NCI-H1048 (cell line): ENCODE measurements at places on chromosomes 7 and 10.

- DNase-seq = no peak
Observed at GRCh38 chr10:43166207-43166879, 28.1 kb downstream of the CSGALNACT2 start.

DNA sequence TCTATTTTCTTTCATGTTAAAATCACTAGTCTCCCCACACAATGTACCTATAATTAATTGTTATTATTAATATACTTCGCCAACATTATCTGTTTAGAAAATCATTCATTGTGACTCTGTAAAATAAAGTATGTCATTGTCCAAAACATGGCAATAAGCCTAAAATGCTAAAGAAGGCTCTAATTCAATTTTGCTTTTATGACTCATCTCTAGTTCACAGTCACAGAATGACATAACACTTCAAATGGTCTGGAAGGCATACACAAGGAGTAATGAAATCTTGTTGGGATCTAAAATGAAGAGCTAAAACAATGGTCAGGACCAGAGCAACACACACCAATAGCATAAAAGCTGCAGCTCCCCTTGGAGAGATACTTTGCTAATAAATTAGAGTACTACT lies 505.8 kb downstream of the GPAM start:
- DNase-seq = no peak

- DNase-seq = no peak
Observed at GRCh38 chr10:31073996-31074721, 42.5 kb upstream of the ZNF438 start.

DNA sequence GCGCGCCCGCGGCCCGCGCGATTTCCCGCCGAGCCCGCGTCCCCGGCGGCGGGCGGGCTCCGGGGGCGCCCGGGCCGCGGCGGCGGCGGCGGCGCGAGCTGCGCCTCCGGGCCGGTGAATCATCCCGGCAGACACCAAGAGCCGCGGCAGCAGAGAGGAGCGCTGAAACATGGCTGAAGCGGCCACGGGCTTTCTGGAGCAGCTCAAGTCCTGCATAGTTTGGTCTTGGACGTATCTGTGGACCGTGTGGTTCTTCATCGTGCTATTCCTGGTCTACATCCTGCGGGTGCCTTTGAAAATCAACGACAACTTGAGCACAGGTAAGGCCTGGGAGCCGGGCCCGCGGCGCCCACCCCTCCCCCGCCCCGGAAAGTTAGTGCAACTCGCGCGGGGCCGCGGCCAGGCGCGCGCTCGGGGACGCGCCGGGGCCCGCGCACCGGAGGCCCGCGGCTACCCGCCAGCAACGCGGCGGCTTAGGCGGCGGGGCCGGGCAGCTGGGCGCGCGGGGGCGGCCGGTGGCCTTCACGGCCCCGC lies at the start of gene ST7:
TSS of gene ST7 (plus strand) at position 130 of the 534 bp plus-strand sequence. CDS start at position 170, 40 bp downstream.
- DNase-seq = peak; percentile 25

DNA sequence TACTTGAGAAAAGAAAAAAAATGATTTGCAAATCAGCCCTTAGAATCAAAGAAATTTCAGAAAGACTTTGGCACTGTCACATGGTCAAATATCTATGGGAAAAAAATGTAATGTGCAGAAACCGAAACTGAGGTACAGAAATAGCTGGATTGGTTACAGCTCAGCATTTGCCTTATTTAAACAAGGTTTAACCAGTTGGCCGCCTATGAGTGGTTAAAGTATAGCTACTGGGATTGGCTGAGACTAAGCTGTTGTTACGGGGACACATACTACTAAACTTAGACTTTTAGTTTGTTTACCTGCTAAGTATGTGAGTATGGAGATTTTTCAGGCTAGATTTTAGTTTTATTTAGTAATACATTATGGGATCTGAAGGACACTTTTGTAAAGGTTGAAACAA lies 38.6 kb downstream of the SFTPD start:
- DNase-seq = no peak

DNA sequence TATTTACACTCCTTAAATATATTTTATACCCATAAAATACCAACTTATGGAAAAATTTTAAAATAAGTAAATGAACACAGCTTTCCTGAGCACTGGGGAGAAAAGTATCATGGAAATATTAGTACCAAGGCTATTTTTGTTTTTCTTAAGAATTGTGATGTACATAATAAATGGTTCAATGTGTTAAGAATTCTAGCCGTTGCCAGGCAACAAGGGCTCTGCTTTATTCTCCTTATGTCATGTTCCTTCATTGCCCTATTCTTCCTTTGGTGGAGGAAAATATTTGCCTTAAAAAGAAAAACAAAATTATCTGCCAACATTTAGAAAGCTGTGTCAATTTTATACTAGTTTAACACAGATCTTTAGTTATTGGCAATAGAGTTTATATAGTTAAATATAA lies 2.6 kb upstream of the ZPBP start:
- DNase-seq = no peak

- no peak for DNase-seq
Observed at GRCh38 chr7:27925573-27926201, 185.7 kb downstream of the TAX1BP1 start.

DNA sequence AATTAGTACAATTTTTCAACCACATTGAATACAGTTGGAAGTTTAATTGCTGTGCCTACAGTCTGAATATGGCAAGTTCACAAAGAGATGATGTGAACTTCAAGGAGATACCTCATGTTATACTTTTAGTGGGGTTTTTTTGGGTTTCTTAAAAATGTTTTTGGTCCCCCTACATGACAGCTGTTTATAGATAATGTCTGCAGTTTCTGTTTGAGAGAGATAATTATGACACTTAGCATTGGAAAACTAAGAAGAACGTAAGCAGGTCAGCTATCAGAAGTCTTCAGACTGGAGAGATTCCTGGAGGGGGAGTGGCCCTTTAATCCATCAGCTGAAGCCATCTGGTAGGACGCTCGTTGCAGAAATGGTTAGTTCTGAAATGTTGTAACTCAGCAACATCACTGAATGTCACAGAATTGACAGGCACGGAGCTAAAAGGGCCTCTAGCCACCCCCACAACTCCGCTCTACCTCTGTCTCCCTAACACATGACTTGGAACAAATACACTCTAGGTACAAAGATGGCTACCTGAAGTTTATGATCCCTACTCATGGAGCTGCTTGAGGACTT lies 29.0 kb downstream of the TIMM23 start:
- DNase-seq = no peak

- peak; percentile 63 for DNase-seq
Observed at GRCh38 chr10:114634609-114634979, 23.5 kb downstream of the ABLIM1 start.

DNA sequence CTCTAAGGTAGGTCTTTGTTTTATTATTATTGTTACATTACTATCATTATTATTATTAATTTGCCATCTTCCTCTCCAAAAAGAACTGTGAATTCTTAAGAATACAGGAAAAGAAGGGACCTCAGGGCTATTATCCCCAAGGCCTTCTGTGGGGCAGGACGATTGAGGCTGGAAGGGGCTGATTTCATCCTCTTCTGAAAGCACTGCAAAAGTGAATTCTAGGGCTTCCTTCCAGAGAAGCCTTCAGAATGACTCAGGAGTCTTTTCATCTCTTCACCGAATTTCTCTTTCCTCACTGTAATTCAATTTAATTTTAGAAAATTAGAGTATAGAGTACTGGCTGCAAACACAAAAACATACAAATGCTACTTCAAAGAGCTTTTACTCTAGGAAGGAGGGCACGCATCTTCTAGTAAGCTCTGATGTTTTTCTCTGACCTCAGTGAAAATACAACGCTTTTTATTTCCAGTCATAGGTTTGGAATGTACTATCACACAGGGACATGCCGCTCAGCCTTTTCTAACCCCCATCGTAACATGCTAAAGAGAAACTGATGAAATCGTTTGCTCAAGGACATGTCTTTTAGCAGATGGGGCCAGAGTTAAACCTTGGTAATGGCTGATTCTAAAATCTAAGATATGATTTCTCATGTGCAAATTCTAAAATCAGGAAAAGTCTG lies 280.2 kb upstream of the PITRM1 start:
- no peak for DNase-seq

- no peak for DNase-seq
Observed at GRCh38 chr7:142153400-142153799, 41.9 kb downstream of the MGAM2 start.
